ENCODE measurements at places on chromosomes 11 and 22.

DNA sequence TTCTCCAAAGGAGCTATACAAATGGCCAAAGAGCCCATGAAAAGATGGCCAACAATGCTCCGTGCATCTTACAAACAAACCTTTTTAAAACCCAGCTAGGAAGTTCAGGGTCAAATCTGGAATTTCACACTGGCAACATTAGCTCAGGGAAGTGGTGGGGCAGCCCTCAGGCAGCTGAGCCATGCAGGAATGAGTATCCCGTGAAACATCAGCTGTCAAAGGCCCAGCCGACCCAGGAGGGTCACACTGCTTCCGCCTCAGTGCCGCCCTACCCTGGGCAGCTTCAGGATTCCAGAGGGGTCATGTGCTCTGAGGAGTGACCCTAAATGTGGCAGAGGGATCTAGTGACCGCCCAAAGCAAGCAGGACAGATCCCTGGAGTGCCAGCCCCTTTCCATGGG is 73.4 kb downstream of the LINC01488 start:
- DNase-seq = peak; percentile 30

GRCh38 chr22:37202001-37202555 is 10.2 kb downstream of the SSTR3 start:
- peak; percentile 73 for DNase-seq

DNA sequence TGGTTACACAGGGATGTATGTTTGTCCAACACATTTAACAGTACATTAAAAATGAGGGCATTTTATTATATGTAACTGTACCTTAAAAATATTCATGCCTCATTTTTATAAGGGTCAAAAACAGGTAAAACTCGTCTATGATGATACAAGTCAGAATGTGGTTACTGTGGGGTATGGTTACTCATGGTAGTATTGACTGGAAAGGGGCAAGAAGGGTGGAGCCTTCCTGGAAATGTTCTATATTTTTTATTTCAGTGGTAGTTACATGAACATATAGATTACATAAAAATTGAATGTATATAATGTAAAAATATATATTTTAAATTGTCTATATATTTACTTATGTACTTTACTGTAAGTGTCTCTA is 99.8 kb downstream of the STIM1 start:
- DNase-seq = no peak

GRCh38 chr11:74663315-74663714 is 67.9 kb downstream of the CHRDL2 start:
- no peak for DNase-seq

DNA sequence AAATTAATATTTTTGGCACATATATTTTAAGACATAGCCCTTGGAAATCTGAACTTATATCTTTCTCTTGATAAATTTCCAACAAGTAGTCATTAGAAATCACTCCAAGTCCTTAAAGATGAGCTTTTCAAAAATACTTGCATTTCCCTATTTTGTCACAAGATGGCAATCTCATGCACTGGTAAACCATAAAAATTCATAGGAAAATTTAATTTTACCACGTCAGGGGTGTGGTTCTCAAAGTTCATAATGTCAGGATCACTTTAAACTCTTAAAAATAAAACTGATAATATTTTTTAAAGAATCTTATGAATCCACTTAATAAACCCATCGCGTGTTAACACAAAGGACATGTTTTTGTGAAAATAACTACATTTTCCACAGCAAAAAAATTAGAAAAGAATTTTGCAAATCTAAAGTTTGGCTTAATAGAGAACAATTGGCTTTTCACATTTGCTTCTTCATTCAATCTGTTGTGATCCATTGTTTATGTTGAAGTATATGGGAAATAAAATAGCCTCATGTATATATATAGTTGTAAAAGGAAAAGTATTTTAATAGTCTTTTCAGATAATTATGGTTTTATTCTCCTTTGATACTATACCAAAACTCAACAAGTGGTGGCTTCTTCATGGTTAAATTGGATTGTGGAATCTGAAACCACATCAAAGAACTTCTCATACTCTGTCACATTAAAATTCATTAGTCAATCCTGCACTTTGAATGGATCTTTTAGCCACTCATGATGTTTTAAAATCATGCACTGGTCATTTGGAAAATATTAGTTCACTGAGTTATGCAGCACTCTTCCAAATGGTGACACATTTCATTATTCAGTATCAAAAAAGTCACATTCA is 169.1 kb downstream of the CADM1 start:
- no peak for DNase-seq

- peak; percentile 65 for DNase-seq
Measured at GRCh38 chr22:29226351-29226981, 20.8 kb downstream of the EMID1 start.

GRCh38 chr22:33219648-33220384 is 161.6 kb upstream of the SYN3 start:
- no peak for DNase-seq

GRCh38 chr11:118885319-118885718 is 1.6 kb downstream of the CXCR5 start:
- DNase-seq = peak; percentile 42

GRCh38 chr11:91248199-91248807 is 976.3 kb upstream of the FAT3 start:
- no peak for DNase-seq

DNA sequence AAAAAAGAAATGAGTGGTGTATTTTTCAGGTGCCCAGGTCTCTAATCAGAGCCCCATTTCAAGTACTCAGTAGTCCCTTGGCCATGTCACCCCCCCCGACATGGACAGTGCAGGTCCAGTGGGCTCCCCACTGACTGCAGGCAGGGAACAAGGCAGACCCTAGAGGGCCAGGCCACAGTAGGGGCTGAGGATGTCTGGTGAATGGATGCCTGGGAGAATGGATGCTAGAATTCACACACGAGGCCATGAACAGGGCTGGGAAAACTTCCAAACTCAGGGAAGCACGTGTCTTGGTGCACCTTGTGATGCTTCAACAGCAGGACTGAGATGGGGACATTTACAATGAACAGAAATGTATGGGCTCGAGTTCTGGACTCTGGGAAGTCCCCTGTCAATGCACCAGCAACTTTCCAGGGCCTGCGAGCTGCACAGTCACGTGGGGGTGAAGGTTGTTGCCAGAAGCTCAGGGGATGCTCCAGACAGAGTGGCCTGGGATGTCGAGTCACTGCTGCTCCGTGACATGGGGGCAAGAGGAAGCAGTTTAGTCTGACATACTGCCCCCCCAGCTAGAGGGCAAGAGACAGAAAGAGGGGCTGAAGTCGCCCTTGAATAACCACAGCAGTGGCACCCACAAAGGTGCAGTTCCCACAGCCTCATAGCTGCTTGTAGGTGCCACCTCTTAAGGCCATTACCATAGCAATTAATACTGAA is 3.1 kb downstream of the APOBEC3G start:
- peak; percentile 53 for DNase-seq

DNA sequence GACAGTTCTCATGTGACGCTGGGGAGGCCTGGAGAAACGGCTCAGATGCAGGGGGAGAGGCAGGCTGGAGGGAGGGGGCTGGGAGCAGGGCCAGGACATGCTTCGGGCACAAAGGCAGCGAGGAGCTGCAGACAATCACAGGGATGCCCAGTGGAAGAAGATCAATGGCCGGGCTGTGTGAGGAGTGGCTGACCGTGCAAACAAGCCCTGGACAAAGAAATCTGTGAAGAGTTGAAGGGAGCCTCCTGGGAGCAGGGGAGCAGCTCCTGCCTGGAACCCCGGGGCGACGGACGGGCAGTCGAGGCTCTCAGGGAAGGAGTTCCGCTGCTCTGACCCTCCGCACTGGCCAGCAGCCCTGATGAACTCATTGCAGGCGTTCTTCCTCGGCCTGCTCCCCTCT is 126.7 kb upstream of the B3GAT1 start:
- peak; percentile 48 for DNase-seq

- peak; percentile 95 for DNase-seq
Measured at GRCh38 chr11:67613960-67614715, 7.4 kb downstream of the NDUFV1 start.

DNA sequence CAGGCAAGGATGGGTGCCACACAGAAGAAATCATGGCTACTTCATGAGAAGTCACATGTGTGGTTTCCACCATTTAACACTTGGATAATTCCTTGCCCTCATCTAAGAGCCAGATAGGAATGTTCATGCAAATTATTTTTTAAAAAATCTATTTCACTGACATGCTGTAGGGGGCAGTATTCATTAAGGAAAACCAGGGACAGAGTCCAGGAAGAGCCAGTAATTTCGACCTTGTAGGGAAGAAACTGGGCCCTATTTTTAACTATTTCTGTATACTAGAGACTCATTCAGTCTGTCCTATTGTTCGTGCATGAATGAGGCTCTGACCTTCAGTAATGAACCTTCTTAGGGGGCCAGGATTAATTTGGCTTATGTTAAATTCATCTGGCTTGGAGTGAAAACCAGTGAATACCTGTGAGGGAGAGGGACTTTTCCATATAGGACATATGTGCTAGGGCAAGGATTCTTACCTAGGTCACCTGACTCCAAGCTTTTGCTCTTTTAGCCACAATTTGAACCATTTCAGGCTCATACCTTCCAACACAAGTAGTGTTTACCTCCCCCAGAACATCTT is 192.7 kb downstream of the NAV2 start:
- no peak for DNase-seq

GRCh38 chr11:34345540-34345876 is 12.3 kb downstream of the ABTB2 start:
- no peak for DNase-seq

Data from osteoblast (primary cell).